ENCODE measurements at places on chromosomes 11 and 22. TPM values are rescaled to one million over a fixed set of nuclear protein-coding genes. Genes with fewer than 3 reads are reported as not detected.

LYVE1 gene
- 241 TPM for polyA plus RNA-seq

DBX1 gene
- polyA plus RNA-seq: not detected

SCN3B gene
- polyA plus RNA-seq: 4.3 TPM

- no peak for DNase-seq
Measured at GRCh38 chr11:64285885-64286800, 495 bp downstream of the GPR137 start.

- no peak for DNase-seq
Measured at GRCh38 chr11:35651263-35651662, 11.3 kb upstream of the TRIM44 start.

- peak; percentile 77 for DNase-seq
Measured at GRCh38 chr11:71240865-71241691, 11.3 kb downstream of the SHANK2 start.

- DNase-seq: no peak
Measured at GRCh38 chr22:30221121-30221992, 25.2 kb downstream of the LIF start.

GRCh38 chr22:36544107-36544620 is 15.2 kb upstream of the EIF3D start:
- no peak for DNase-seq

DNA sequence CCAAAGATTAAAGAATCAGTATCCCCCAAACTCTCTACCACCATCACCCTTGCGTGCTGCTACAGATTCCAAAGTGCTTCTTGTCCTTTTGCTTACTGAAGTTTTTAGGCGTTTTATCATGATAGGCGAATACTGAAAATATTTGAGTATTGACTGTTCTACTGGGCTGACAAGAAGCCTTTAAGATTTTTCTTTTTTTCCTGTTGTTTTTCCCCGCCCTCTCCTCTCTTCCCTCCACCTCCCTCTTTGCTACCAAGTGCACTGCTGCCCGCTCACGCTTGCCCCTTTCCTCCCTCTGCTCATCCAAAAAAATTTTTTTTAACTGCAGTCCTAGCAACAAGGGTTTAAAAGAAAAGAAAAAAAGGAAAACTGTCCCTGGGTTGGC is 679 bp downstream of the SPCS2 start:
- DNase-seq: no peak

DNA sequence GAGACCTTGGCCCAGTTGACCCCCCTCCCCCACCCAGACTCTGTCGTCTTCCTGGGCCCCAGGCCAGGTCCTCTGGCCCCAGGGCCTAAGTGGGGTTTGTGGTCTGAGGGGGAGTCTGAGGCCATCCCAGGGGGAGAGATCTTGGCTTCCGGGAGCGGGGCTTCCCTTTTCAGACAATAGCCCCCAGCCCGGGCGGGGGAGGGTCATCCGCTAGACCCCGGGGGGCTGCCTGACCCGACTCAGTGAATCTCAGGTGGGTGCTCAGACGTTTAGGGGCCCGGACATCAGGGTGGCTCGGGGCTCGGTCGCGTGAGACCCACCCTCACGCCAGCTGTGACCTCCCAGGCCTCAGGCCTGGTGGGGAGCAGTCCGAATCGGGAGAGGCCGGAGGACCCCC is 609 bp downstream of the MAPK11 start:
- no peak for DNase-seq

DNA sequence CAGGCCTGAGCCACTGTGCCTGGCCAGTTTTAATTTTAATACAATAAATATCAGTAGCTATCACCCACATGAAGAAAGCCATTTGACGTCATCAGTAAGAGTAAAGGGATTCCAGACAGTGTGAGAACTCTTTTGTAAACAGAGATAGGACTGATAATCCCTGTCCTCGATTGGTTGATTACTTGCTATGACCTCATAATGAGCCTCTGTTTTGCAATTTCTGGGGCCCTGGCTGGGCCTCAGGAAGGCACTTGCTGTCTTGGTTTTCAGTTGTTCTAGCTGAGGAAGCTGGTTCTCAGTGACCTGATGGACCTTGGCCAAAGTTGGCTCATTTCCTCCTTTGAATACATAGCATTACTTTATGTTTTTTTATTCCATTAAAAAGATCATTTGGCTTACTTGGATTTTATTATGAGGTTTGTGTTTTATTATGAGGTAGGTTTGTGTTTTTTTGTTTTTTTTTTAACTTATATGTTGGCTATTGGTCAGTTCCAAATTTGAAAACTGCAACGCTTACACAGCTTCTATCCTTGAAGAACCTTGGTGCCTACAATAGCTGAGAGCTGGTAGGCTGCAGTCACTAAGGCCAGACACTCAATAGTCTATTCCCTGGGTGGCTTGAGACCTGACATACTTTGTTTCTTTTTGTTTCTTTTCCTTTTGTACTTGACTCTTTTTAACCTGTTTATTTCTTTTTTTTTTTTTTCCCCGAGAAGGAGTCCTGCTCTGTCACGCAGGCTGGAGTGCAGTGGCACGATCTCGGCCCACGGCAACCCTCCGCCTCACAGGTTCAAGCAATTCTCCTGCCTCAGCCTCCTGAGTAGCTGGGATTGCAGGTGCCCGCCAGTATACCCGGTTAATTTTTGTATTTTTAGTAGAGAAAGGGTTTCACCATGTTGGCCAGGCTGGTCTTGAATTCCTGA is 20.0 kb downstream of the MARK2 start:
- DNase-seq: no peak

DNA sequence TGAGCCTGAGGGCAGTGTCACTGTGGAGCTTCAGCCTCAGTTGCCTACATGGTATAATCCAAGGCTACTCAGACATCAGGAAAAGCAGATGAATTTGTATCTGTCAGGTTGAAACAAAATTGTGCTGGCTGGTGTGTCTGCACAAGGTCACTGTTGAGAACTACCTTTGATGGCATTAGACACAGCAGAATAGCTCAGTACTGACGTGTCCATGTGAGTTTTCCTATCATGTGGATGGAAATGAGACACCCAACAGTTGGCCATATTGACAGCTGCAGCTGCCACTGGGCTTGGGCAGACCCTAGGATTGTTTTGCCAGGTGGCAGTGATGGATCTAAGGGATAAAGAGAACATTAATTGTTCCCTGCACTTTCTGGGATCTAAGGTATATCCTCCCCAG is 15.8 kb downstream of the CCDC134 start:
- no peak for DNase-seq

Measured in right lung (tissue), 10 donors.